ENCODE measurements at places on chromosomes 2 and 18.
A peak's percentile ranks its signal among the peaks of the same experiment; 100 is the strongest.

DNA sequence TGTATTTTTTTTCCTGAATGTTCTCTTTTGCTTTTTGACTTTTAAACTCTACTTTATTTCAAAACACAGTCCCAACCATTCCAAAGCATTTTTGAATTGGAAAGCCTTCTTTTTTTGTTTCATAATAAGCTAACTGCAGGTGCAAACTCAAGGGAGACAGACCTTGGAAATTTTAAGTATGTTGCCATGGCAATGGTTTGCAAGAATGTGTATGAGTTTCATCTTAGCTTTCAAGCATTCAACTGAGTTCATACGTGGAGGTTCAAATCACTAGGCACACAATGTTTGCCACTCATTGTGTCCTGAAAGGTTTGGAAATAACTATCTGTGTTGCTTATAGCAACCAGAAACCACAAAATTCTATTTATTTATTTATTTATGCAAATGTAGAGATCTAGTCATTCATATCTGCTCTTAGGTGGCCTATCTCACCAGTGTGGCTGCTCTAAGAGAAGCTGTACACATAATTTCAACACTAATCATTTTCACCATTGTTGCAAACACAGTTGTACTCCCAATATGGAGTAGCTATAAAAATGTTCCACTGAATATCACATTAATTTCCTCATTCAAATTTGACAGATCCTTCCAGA is 805.7 kb upstream of the FSHR start:
- no peaks in the 10 kb centered on the region for H3K27me3 ChIP-seq
- H3K4me1 ChIP-seq: no peaks in the 10 kb centered on the region
- H3K4me3 ChIP-seq: no peak overlapping the region
- no peak for DNase-seq

GRCh38 chr2:69164061-69164778 is 151.2 kb downstream of the ANTXR1 start:
- no peak overlapping the region for H3K27ac ChIP-seq
- no peaks in the 10 kb centered on the region for H3K36me3 ChIP-seq
- no peaks in the 10 kb centered on the region for H3K4me1 ChIP-seq
- no peak for DNase-seq

DNA sequence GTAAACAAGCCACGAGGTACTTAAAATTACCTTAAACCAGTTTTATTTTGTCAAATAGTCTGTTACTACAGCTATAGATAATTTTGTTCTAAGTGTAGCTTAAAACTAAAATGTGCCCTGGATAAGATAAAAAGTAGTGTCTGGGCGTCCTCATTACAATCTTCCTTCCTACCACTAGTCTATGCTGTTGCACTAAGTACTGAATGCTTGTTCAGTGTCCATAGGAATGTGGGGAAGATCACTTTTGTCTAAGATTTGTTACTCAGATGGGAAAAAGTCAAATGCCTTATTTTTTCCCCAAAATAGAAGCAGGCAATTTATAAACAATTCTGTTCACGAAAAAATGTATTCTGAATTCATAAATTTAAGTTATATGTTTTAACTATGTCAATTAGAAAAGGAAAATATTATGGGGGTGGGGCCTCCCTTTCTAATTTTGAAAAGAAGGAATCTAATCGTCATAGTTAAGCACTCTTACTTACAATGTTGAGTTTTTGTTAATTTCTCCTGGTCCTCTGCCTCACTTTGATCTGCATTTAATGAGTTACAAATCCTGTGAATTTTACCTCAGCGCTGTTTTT is 140.4 kb upstream of the VRK2 start:
- H3K36me3 ChIP-seq: peaks cover 11% of the 10 kb centered on the region
- H3K4me1 ChIP-seq: peaks cover 24% of the 10 kb centered on the region
- no peak overlapping the region for H3K27ac ChIP-seq
- no peaks in the 10 kb centered on the region for H3K27me3 ChIP-seq
- DNase-seq: no peak
- no peak overlapping the region for H3K4me3 ChIP-seq

GRCh38 chr18:69401226-69401971 is 711 bp downstream of the DOK6 start:
- peaks cover 11% of the 10 kb centered on the region for H3K4me1 ChIP-seq
- H3K4me3 ChIP-seq: no peak overlapping the region
- peaks cover 65% of the 10 kb centered on the region for H3K27me3 ChIP-seq
- H3K36me3 ChIP-seq: no peaks in the 10 kb centered on the region

DNA sequence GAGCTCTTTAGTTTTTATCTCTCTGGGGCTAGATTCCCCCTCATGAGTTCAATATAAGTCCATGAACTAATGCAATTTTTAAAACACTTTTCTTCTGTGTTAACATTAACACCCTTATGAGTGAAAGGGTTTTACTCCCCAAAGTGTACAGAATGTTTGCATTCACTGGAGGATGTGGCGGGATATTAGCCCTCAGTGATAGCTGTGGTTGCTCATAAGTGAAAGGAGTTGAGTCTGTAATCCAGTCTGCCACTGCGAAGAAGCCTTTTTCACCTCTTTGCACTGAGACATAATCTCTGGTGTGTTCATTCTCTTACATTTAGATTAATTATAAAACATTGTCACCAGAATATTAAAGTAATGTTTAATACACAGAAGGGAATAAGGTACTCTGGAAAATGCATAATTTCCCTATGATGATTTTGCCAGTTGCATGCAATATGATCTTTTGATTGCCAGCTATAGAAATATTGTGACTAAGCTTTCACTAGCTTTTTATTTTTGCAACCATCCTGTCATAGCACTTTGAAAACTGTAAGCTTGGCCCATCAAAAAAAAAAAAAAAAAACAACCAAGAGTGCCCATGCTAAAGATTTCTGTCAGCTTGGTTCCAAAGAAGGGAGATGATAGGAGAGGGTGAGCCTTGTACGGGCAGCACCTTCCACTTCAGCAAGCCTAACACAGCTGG is 113.2 kb downstream of the BCL11A start:
- H3K27ac ChIP-seq: no peak overlapping the region
- no peaks in the 10 kb centered on the region for H3K27me3 ChIP-seq
- no peak for DNase-seq
- H3K36me3 ChIP-seq: no peaks in the 10 kb centered on the region

GRCh38 chr2:135820003-135820618 is 16.9 kb downstream of the LCT start:
- DNase-seq: peak; percentile 97
- no peaks in the 10 kb centered on the region for H3K27me3 ChIP-seq
- peaks cover 37% of the 10 kb centered on the region for H3K36me3 ChIP-seq
- H3K4me1 ChIP-seq: peaks cover 42% of the 10 kb centered on the region
- peak overlapping the region; percentile 85 for H3K27ac ChIP-seq

DNA sequence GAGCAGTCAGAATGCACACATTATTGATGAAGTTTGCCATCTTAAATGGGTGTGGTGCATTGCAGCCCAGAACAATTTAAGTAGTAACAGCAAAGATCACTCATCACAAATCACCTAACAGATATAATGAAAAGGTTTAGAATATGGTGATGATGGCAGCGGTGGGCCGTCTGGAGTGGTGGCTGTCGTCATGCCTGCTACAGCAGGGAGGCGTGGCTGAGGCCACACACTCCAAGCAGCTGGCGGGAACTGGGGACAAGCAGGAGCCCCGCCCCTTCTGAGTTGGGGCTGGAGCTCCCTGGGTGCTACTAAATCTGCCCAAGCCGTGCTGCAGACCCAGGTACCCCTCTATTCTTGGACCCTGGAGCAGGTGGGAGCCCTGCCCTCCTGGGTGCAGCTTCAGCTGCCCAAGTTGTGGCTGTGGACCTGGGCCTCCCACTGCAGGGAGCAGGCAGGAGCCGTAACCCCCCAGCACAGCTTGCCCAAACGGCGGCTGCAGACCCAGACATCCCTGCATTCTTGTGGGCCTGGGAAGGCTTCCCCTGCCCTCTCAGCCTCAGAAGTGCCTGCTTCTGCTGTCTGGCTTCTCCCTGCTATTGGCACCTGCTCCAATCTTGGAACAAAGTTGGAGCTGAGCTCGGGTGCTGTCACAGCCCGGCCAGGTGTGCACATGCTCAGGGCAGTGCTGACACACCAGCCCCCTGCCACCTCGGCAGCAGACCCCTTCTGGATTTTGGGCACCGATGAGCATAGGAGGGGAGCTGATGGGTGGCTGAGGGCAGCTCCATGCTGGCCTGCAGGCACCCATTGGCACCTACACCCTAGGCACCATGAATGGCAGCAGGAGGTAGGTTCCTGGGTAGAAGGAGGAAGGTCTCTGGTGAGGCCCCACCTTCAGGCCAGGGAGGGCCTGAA is 149.3 kb downstream of the EHBP1 start:
- H3K36me3 ChIP-seq: peaks cover 11% of the 10 kb centered on the region
- no peaks in the 10 kb centered on the region for H3K27me3 ChIP-seq
- H3K27ac ChIP-seq: no peak overlapping the region

GRCh38 chr2:112869258-112869842 is 32.8 kb upstream of the IL1B start:
- H3K36me3 ChIP-seq: peaks cover 6% of the 10 kb centered on the region
- no peak overlapping the region for H3K27ac ChIP-seq
- peak; percentile 45 for DNase-seq
- H3K4me1 ChIP-seq: peaks cover 13% of the 10 kb centered on the region
- H3K27me3 ChIP-seq: peaks cover 41% of the 10 kb centered on the region

DNA sequence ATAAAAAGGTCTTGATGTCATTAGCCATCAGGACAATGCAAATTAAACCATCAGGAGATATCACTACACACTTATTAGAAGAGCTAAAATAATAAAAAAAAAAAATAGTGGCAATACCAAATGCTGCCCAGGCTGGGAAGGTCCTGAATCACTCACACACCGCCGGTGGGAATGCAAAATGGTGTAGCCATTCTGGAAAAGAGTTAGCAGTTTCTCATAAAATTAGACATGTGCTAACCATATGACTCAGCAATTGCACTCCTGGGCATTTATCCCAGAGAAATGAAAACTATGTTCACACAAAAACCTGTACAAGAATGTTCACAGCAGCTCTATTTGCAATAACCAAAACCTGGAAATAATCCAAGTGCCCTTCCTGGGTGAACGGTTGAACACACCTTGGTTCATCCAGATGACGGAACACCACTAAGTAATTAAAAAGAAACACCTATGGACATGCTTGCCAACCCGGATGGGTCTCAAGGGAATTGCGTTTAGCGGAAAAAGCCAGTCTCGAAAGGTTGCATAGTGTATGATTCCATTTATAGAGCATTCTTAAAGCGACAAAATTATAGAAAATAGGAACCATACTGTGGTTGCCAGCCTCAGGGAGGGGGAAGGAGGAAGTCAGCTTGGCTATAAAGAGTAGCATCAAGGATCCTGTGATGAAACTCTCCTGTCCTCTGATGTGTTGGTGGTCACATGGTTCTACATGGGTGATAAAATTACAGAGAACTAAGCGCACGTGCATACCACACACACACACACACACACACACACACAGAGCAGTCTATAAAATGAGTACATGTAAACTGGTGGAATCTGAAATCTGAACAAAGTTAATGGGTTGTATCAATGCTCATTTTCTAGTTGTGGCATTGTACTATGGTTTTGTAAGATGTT is 4.6 kb downstream of the MBP start:
- no peaks in the 10 kb centered on the region for H3K27me3 ChIP-seq
- peak; percentile 38 for DNase-seq
- H3K36me3 ChIP-seq: peaks cover 53% of the 10 kb centered on the region
- peak overlapping the region; percentile 75 for H3K27ac ChIP-seq
- H3K4me3 ChIP-seq: peak overlapping the region; percentile 62

DNA sequence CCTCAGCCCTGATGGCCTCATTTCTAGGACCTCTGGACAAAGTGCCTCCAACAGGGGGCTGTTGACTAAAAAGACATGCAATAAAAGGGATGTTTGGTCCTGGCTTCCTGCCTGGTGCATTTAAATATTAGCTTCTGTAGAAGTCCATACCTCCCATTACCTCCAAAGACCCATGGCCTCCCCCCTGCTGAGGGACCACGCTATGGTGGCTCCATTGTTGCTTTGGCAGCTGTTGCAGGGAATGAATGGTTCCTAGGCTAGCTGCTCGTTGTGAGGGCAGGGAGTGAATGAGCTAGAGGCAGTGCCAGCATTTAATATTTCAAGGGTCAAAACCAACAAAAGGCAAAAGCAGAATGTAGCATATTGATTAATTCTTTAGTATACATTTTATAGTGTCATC is 285.9 kb downstream of the SLC8A1 start:
- H3K4me1 ChIP-seq: no peaks in the 10 kb centered on the region
- H3K27me3 ChIP-seq: no peaks in the 10 kb centered on the region
- H3K36me3 ChIP-seq: no peaks in the 10 kb centered on the region
- H3K4me3 ChIP-seq: no peak overlapping the region

DNA sequence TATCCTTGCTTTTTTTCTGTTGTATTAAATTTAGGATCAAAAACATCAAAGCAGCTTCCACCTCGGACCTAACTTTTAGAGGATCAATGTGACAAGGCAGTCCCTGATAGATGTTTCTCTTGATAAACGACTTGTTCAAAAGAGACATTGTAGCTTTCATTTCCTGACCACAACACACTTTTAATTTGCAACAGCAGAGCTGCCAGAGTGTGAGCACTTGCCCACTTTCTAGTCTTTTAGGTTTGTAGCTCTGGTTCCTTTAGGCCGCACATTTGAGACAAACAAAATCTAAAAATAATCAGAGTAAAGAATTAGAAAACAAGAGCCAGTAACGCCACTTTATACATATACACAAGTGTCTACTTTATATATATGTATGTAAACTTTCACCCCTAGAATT is 3.1 kb downstream of the FIGN start:
- DNase-seq: no peak
- peaks cover 6% of the 10 kb centered on the region for H3K36me3 ChIP-seq
- H3K27ac ChIP-seq: no peak overlapping the region
- H3K4me3 ChIP-seq: no peak overlapping the region

DNA sequence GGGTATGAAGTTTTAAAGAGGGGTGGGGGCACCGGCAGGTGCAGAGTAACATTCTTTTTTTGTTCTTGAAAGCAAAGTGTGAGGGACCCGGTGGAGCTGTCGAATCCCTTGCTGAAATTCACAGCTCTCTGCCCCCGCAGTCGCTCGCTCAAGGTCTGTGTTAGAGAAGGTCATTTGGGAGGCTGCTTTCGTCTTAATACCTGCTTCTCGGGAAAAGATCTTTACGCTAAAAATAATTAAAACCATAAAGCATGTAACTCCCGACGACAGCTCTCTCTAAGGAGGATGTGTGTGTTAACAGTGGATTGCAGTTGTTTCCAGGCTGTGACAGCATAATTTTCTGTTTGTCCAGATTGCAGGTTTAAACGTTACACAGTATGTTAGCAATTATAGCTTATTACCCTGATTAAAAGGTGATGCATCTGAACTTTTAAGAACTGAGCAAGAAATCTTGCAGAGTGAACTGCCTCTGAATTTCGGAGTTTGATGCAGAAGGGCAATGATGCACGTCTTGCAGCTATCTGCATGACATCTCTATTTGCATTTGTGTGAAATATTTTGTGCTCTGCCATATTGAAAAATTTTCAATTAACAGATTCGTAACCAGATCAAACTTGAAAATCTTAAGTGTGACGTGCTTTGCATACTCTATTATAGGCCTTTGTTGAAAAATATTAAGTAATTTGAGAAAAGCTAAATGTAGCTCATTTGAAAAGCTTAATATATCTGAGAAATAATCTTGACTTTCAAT is 954 bp downstream of the RAPGEF4 start:
- H3K4me1 ChIP-seq: no peaks in the 10 kb centered on the region
- H3K27ac ChIP-seq: no peak overlapping the region
- no peak for DNase-seq
- peaks cover 1% of the 10 kb centered on the region for H3K36me3 ChIP-seq
